ENCODE measurements at places on chromosomes 6 and 20. TPM values are rescaled to one million over a fixed set of nuclear protein-coding genes. Genes with fewer than 3 reads are reported as not detected.

GRCh38 chr6:25089442-25089841, 153.7 kb upstream of the RIPOR2 start:
- DNase-seq = no peak

- DNase-seq = no peak
Measured at GRCh38 chr6:33828452-33828763, 24.6 kb upstream of the MLN start.

GRCh38 chr6:52352239-52353018, 9.5 kb upstream of the PAQR8 start:
- DNase-seq = no peak

- DNase-seq = no peak
Measured at GRCh38 chr20:35329435-35330139, 37.4 kb upstream of the FAM83C start.

DNA sequence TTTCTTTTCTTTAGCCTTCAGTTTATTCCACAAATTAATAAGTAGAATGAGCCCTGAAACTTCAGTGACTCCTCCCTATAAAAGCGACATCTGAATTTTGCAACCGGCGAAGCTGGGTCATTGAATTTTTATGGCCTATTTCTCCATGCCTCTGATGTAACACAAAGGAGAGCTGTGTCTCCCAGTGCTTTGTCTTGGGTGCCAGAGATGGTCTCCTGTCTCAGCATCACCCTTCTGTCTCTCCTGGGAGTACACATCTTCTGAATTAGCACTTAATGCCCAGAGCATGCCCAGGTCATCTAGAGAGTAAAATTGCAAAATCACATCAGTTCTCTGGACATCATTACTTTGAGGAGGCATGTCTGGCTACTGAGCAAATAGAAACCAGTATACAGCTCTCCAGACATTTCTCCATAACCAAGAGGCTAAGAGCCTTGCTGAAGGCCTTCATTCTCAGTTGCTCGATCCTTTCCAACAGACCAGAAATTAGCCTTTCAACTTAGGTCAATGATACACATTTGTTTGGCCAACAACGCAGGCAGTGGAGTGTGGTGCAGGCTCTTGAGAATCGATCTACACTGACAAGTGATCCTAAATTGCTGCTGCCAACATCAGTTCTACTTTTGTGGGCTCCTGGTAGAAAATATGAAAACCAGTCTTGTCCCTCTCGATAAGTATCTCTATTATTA, 176.0 kb upstream of the FOXQ1 start:
- DNase-seq = no peak

DNA sequence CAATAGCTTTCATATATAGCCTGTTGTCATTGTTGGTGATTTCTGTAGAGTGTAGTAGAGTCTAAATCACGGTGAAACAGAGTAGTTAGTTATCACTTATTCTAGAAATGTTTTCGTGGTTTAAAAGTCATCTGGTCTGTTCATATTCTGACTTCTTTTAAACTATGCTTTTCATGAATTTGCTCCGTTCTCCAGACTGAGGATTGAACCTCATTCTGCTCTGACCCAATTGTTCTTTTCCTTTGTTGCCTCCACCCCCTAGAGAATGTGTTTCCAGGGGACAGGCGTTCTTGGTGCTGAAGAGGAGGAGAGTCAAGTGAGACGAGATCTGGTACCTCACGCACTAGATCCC, 748 bp upstream of the ZNF292 start:
- DNase-seq = no peak

- DNase-seq = peak; percentile 33
Measured at GRCh38 chr6:42899871-42900270, 16.0 kb upstream of the PTCRA start.

GRCh38 chr6:75393806-75394205, 99.8 kb downstream of the FILIP1 start:
- no peak for DNase-seq

DNA sequence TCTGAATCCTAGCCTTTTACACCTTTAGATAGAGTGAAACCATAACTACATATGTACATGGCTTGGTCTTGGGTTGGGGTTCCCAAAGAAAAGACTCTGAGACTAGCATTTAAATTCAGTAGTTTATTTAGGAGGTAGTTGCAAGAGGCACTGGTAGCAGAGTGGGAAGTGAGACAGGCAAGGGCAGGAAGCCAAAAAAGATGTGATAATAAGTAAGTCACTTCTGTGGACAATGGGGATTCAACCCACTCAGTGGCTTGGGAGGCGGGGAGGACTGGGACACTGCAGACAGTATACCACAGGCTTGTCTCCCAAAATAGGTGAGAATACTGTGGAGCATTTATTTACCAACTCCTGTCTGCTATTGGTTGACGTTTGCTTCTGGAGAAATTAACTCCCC, 131.9 kb downstream of the SLC24A3 start:
- no peak for DNase-seq

GRCh38 chr6:26502165-26502564, 2.1 kb downstream of the BTN1A1 start:
- DNase-seq = no peak

DNA sequence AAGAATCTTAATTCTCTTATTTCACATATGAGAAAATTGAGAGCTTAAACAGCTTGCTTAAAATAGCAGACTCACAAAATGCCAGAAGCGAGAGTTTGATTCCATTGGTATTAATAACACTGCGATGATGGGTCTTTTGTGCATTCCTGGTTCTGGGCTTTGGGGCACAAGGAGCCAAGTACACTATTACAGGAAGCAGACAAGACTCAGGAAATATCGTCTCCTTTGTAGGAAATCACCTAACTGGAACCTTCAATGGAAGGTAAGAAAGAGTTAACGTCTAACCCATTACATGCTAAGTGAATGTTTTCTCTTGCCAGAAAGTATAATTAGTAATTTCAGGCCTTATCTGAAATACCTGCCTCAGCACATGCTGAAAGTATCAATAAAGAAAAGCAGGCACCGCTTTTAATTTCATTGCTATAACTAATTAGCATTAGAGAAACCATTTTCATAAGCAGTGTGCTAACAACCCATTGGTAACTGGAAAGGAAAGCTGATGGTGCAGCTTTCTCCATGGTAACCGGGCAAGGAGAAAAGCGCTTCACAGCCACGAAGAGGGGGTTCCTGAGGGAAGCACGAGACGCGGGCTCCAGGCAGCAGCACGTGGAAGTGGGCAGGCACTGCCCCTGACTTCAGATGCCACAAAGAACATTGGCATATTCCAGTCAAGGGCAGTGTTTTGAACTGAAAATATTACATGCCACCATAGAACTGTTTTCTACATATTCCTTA, 206.7 kb upstream of the AGPAT4 start:
- DNase-seq = no peak

DNA sequence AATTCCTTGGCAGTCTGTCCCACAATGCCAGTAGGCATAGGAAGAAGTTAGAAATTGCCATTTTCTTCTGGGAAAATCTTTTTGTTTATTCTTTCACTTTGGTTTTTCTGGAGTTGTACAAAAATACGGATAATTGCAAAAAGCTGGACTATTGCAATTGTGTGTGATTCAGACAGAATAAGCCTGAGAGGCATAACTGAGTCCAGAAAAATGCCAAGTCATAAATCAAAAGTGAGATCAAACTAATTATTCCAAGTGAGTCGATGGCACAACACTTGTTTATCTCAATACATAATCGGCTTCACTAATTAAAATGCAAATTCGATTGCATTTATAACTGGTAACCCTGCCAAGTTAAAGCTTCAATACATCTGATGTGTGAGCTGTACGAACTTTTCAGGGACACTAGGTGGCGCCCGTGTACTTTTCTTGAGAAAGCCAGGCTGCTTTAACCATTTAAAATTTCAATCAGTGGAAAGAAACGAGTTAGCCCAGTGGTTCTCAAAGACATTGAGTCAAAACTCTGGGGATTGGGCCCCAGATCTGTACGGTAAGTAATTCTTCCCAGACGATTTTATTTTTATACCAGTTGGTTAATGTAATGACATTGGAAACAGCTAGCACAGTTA, 102.6 kb downstream of the LAMP5 start:
- DNase-seq = peak; percentile 36

- peak; percentile 62 for DNase-seq
Measured at GRCh38 chr6:164303102-164303964, 888.8 kb downstream of the QKI start.

GRCh38 chr20:33477386-33478234, 12.3 kb upstream of the CBFA2T2 start:
- no peak for DNase-seq

DNA sequence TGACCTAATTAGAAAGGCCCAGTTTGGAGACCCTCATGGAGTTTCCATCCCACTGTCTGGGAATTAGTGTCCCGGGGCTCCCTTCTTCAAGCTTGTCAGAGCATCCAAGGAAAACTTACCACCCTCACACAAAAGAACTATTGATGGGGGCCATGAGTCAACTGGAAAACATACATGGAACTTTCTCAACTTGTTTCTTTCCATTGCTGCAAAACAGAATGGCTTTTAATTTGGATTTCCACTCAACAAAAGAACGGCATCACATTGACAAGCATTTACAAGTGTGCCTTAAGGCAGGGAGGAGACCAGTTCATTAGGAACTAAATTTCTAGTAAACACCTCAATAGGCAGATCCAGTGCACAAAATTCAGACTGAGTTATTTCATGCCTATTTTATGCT, 289.1 kb upstream of the PREP start:
- no peak for DNase-seq

GRCh38 chr6:33725891-33726673, 14.6 kb upstream of the UQCC2 start:
- DNase-seq = no peak

- peak; percentile 89 for DNase-seq
Measured at GRCh38 chr6:31114541-31114878, at the start of gene PSORS1C1. Gene PSORS1C1 (plus strand): TSS chr6:31114800. CDS start chr6:31129633, 14,833 bp downstream.

- no peak for DNase-seq
Measured at GRCh38 chr20:8809107-8809953, 259.6 kb upstream of the PLCB4 start.

DNA sequence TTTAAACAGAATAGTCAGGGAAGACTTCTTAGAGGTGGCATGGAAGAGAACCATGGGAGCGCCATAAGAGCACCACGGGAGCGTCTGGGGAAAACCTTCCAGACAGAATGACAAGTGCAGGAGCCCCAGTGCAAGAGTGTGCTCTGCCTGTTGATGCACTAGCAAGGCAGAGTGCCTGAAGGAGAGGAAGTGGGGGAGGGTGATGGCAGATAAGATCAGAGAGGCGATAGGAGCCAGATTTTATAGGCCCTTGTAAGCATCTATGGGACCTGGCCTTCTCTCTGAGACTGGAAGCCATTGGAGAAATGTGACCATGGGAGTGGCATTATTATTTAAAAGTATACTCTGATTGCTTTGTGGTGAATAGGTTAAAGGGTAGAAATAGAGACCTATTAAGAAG, 13.1 kb downstream of the FUCA2 start:
- DNase-seq = no peak

DNA sequence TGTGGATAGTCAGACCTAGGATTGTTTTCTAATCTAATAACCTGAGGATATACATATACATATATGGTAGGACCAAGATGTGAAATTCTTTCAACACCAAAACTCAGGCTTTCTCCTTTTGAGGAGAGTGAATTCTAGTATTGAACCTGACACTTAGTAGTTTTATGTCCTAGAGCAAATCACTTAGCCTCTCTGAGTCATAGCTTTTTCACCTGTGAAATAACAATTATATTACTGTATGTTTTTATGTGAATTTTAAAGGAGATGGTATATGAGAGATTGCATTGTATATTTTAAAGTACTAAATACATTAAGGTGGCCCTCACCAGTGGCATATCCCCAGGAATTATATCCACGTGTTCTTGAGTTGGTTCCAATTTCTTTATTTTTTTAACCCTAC, 34.6 kb downstream of the TREML1 start:
- no peak for DNase-seq

DNA sequence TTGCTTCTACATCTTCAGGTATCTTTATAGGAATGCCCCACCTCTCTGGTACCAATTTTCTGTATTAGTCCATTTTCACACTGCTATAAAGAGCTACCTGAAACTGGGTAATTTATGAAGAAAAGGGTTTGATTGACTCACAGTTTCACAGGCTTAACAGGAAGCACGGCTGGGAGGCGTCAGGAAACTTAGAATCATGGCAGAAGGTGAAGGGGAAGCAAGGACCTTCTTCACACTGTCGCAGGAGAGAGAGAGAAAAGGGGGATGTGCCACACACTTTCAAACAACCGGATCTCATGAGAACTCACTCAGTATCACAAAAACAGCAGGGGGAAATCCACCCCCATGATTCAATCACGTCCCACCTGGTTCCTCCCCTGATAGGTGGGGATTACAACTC, 24.4 kb upstream of the LY86 start:
- DNase-seq = no peak

DNA sequence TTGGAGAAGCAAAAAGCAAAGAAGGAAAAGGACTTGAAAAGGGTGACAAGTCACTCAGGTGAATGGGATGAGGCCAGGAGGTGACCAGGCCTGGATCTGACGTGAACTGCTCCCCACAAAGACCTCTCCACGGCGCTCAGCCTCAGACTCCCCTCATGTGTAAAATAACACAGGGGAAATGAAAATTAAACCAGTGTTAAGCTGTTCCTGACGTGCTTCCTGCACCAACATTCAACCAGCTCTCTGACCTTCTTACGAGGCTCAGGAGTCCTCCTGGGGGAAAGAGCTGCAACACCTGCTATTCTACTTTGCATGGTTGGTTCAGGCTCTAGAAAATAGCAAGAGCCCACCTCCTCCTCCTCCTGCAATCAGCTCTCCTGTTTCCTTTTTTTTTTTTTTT, 256.7 kb downstream of the ATXN1 start:
- DNase-seq = no peak

- DNase-seq = no peak
Measured at GRCh38 chr20:50029697-50030461, 47.1 kb downstream of the SNAI1 start.

- no peak for DNase-seq
Measured at GRCh38 chr6:23456396-23456795, 669.6 kb upstream of the NRSN1 start.

- DNase-seq = no peak
Measured at GRCh38 chr20:32357375-32357868, 709 bp upstream of the ASXL1 start.

- no peak for DNase-seq
Measured at GRCh38 chr20:61638802-61639585, 386.9 kb downstream of the CDH4 start.

The SLC35F1 gene
- total RNA-seq = 6.4 TPM

The HCRTR2 gene
- total RNA-seq = not detected

The ULBP1 gene
- 0.38 TPM for total RNA-seq

The SLC17A1 gene
- total RNA-seq = not detected

The TMEM217 gene
- 0.80 TPM for total RNA-seq

The SOBP gene
- 22.9 TPM for total RNA-seq

The ARMH2 gene
- not detected for total RNA-seq

The HAO1 gene
- not detected for total RNA-seq

The HSPA12B gene
- 12.5 TPM for total RNA-seq

The MCM3 gene
- total RNA-seq = 20.1 TPM

The ENPP4 gene
- 21.9 TPM for total RNA-seq

The MAP1LC3A gene
- 110 TPM for total RNA-seq

The SERINC3 gene
- 88.4 TPM for total RNA-seq

The HLA-DRB5 gene
- 14.3 TPM for total RNA-seq

The GRIK2 gene
- 11.3 TPM for total RNA-seq

The RUNX2 gene
- total RNA-seq = 0.38 TPM

The REM1 gene
- total RNA-seq = 1.5 TPM

The FERMT1 gene
- total RNA-seq = 0.63 TPM

Measured in left ventricle myocardium inferior (tissue), 1 donor.